ENCODE measurements at places on chromosomes 13 and 19.

DNA sequence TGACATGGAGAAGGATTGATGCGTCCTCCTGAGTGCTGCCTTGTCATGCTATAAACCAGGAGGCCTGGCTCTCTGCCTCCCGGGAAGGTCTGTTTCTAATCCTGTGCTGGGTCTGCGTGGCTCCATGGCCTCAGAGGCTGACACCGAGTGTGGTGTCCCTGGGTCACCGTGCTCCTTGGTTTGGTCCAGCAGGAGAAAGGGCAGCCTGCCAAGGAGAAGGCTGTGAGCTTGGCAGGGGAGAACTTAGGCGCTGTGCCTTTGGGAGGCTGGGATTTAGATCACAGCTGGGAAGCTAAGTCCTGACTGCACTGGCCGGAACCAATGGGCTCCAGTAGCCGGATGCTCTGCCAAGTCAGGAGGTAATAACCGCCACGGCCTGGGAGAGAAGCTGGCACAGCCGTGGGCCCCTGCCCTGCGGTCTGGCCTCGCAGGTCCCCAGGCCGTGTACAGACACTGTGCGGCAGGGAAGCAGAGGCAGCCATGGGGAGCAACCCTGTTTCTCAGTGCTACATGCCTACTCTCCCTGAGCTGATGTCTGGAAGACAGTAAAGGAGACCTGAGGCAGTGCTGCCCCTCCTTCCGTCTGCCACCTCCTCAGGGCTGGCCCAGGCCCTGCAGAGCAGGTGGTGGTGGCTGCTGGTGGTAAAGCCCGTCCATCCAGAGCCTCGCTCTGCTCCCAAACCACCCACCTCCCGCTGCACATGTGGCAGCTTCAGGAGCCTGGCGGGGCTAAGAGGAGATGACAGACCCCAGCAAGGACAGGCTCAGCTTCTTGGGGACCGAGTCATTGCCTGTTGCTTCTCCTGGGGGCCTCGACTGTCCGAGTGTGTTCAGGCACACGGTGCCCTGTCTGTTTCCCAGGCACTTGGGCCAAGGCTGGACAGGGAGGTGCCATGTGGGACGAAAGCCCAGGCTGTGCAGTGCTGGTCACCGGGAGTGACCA, 44.9 kb downstream of the C13orf46 start:
- no peak for DNase-seq

DNA sequence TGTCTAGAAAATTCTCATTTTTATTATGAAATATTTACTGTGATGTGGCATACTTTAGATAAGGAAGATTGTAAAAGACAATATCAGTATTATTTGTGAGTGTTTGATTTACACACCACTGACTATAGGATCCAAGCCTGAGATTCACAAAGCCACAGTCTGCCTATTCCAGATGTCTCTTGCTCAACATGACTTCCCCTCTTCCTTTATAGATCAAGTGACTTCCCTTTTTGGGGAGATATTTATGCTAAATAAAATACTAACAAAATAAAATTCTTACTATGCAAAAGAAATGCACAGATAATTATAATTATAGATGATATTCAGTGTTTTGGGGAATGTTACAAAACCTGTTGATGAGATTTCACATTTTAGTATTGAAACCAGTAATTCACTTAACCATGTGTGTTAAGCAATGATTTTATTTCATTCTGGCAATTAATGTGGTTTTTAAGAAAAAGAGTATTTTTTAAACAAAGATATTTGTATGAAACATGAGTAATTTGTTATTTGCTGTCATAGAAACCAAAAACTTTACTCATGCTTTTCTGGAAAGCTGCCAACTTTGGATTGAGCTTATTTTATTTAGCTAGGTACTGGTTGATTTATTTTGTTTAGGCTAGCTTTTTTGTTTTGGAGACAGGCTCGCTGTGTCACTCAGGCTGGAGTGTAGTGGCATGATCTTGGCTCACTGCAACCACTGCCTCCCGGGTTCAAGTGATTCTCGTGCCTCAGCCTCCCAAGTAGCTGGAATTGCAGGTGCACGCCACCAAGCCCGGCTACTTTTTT, 13.7 kb upstream of the GPR183 start:
- DNase-seq, result no peak

- DNase-seq, result no peak
These were observed 932 bp upstream of the PIP5K1C start for GRCh38 chr19:3701200-3701599.

GRCh38 chr19:42498169-42498757, 30.0 kb downstream of the CEACAM1 start:
- DNase-seq, result no peak

DNA sequence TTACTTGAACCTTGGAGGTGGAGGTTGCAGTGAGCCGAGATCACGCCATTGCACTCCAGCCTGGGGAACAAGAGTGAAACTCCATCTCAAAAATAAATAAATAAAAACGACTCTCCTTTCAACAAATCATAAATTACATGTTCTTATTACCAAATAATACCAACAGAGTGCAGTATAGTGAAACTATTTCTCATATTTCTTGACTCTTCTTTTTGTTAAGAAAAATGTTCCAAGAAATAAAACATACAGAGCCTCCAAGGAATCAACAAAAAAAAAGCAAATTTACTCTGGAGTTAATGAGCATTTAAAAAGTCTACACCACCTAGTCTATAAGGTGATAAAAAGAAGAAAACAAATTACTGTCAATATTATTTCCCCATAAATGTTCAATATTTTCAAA, 188.8 kb downstream of the KLF12 start:
- DNase-seq, result no peak

GRCh38 chr19:47228168-47228936, 2.6 kb downstream of the BBC3 start:
- peak; percentile 81 for DNase-seq

DNA sequence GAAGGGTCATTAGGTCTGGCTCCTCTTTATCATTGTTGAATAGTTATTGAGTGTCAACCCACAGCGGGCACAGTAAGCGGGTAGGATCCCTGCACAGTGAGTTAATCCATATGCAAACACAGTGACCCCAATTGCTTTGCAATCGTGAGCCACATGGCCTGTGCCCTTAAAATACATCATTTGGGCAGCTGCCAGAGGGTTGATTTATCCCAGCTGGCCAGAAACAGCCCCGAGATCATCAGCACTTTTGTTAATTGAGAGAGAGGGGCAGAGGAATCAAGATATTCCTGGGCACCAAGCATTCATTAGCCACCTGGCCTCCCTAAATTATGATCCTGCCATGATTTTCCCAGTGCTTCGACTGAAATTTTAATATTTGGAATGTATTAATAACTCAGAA, 9.8 kb upstream of the CNMD start:
- no peak for DNase-seq

DNA sequence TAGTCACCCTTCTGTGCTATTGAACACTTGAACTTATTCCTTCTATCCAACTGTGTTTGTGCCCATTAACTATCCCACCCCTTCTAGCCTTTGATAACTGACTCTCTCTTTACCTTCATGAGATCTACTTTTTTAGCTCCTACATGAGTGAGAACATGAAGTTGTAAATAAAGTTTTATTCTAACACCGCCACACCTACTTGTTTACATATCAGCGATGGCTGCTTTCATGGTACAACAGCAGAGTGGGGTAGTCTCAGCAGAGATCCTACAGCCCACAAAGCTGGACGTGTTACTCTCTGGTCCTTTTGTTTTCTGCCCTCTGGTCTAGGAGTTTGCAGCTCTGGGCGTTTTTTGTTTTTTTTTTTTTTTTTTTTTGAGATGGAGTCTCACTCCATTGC, 23.7 kb downstream of the VSTM1 start:
- no peak for DNase-seq

DNA sequence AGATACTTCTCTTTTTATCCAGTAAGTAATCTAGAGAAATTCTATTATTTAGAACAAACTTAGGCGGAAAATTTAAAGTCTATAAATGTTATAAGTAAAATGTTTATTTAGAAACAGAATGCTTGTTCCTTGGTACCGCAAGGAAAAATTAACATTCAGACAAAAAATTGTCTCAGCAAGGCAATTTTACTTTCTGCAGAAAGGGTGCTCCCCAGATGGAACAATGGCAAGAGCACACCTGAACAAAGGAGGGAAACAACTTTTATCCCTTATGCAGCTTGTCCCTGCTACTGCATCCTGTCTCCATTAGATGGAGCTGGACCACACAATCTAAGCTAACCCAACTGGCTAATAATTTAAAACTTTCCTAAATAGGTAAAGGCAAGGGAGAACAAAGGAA, 6.5 kb upstream of the ZNF708 start:
- no peak for DNase-seq

DNA sequence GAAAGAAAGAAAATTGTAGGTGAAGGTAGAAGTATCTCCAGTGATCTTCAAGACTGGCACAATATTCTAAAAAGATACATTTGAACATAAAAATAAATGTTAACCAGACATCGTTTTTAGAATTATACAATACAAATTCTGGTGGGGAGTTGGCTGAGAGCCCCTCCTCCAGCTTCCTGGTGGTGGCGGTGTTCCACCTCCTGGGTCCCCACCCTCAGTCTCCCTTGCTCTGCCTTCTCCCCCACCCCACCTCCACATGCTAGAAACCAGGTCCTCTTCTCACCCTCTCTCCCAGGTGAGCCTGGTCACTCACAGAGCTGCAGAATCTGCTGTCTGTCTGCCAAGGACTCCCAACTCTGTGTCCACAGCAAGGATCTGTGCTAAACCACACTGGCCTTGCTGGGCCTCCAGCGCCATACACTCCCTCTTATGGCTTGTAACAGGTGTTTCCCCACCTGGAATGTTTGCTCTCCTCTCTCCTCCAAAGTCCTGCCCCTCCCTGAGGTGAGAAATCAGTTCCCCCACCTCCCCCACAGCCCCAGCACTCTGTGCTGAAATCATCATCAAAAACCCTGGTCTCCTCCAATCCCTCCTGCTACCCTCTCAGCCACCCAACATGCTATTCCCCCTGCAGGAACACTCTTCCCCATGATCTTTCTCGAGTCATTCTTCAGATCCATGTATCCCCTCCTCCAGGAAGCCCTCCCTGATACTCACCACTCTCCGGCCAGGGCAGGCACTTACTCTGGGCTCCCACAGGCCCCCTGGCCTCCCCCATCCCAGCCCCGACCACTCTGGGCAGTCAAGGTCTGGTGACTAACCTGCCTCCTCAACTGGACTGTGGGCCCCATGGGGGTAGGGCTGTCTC, 20.5 kb upstream of the CYP2S1 start:
- DNase-seq, result no peak

- no peak for DNase-seq
These were observed 4.4 kb upstream of the SBK3 start for GRCh38 chr19:55549500-55550320.

DNA sequence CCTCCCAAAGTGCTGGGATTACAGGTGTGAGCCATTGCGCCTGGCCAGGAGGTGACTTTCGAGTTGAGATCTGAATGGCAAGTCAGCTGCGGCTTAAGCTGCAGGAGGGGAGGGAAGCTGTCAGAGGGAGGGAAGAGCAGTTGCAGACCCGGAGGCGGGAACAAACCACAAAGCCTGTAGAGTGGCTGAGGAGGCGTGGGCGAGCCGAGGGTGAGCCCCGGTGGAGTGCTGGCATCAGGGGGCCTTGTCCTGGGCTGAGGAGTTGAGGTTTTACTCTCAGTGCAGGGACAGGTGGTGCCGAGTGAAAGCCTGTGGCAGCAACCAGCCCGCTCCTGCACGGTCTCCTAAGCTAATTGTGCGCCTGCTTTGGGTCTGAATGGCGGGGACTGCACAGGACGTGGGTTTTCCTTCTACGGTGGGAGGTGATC, 24.2 kb downstream of the PPP1R37 start:
- peak; percentile 62 for DNase-seq

- DNase-seq, result no peak
These were observed 68.7 kb upstream of the CACNA1A start for GRCh38 chr19:13574933-13575332.

- peak; percentile 91 for DNase-seq
These were observed at the start of gene ZNF324B for GRCh38 chr19:58451358-58452101. ZNF324B (plus strand) TSS chr19:58451622; CDS start chr19:58453702, 2,080 bp downstream.

DNA sequence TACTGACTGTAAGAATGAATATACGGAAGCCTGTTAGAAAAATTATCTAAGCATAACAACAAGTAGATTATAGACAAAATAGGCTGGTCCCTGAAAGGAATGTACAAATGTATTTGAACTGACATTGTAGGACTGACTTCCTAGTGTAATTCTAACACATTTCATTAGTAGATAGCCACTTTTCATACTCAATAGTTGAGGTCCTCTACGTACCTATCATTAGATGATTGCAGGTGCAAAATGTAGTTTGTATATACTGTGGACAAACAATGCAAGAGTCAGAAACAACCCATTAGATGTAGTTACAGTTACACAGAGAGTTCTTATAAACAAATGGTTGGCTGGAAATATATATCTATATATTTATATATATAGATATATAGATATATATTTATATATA, 402.3 kb upstream of the SLITRK6 start:
- DNase-seq, result no peak

DNA sequence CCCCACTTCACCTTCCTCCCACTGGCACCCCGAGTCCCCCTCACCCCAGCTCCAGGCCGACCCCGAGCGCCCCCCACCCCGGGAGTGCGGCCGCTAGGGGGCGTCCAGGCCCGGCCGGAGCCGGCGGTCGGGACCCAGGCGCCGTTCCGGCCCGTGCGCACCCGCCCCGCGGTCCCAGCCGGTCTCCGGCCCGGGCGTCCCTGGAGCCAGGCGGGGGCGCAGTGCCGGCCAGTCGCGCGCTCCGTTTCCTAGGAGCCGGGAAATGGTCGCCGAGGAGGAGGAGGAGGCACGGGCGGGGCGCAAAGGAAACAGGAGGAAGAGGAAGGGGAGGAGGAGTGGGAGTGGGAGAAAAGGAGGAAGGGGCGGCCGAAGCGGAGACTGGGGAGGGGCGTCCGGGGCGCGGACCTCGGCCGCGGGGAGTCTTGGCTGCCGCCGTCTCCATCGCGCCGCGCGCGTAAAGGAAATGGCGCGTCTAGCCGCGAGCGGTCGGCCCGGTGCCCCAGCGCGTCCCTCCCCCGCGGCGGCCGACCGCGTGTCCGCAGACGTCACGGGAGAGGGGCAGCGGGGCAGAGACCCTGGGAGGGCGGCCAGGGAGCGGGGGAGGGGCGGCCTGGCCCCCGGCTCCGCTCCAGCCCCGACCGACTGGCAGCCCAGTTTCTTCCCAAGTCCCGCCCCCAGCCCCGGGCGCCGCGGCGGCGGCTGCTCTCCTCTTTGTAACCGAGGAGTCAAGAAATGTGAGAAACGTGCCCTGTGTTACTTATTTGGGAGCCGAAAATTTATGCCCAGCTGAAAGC, 1.1 kb upstream of the KCTD15 start:
- DNase-seq, result peak; percentile 58

GRCh38 chr13:90640976-90641375, 706.5 kb upstream of the MIR17HG start:
- DNase-seq, result no peak

DNA sequence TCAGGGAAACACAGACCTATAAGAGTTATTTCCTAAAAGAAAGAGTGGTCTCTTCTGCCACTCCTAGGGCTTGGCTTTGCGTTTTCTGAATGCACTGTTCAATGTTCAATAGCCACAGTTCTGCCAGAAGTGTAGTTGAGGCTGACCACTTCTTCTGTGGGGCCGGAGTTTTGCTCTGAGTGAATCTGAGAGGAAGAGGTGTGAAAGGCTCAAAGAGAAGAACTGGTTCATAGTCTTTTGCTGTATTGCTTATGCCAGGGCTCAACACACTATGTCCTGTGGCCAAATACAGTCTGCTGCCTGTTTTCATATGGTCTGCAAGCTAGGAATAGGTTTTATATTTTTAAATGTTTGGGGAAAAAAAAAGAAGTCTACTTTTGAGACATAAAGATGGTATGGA, 128.2 kb downstream of the STOML3 start:
- no peak for DNase-seq
